ENCODE measurements at places on chromosomes 6 and 20.

DNA sequence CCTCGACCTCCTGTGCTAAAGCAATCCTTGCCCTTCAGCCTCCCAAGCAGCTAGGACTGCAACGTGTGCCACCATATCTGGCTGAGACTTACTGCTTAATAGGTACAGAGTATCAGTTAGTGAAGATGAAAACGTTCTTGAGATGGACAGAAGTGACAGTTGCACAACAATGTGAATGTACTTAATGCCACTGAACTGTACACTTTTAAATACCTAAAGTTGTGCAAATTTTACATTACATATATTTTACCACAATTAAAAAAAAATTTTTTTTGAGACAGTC is 25.9 kb downstream of the NUDT3 start:
- no peak for DNase-seq

GRCh38 chr6:15427331-15428070 is 181.6 kb downstream of the JARID2 start:
- no peak for DNase-seq

DNA sequence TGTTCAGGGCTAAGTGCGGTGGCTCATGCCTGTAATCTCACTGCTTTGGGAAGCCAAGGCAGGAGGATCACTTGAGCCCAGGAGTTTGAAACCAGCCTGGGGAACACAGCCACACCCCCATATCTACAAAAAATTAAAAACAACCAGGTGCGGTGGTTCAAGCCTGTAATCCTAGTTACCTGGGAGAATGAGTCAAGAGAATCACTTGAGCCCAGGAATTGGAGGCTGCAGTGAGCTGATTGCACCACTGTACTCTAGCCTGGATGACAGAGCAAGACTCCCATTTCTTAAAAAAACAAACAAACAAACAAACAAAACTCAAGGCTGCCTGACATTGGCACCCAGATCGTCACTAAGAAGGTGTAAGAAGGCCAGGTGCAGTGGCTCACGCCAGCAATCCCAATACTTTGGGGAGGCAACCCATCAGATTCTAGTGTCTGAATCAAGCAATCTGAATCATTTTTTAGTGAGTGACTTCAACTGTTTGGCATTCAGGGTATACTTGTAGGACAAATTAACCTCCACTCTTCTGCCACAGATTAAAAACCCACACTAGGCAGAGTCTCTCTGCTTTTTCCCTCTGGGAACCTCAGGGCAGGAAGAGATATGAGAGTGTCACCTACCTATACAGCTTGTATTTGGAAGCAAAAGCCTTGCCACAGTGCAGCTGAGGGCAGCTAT is 6.1 kb downstream of the PLAGL2 start:
- DNase-seq = no peak

- no peak for DNase-seq
Observed at GRCh38 chr20:16476032-16476431, 97.2 kb downstream of the KIF16B start.

- no peak for DNase-seq
Observed at GRCh38 chr6:41406728-41407489, 71.5 kb downstream of the NCR2 start.

GRCh38 chr6:97427648-97428047 is 144.6 kb upstream of the MMS22L start:
- no peak for DNase-seq

- no peak for DNase-seq
Observed at GRCh38 chr6:158080849-158081656, 87.0 kb downstream of the SERAC1 start.

GRCh38 chr20:59063358-59064213 is 21.0 kb upstream of the PRELID3B start:
- no peak for DNase-seq

- no peak for DNase-seq
Observed at GRCh38 chr6:16431106-16431505, 192.7 kb downstream of the GMPR start.

GRCh38 chr20:44660581-44660980 is 9.1 kb upstream of the ADA start:
- DNase-seq = no peak

GRCh38 chr6:99080191-99080590 is 132.4 kb upstream of the FBXL4 start:
- DNase-seq = no peak

DNA sequence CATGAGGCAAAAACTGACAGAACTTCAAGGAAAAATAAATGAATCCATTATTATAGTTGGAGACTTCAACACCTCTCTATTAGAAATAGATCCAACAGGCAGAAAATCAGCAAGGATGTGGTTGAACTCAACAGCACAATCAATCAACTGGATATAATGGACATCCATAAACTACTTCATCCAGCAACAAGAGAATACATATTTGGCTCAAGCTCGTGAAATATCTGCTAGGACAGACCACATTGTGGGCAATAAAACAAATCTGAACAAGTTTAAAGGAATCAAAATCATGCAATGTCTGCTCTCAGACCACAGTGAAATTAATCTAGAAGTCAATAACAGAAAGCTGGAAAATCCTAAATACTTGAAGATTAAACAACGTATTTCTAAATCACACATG is 362.6 kb downstream of the CD109 start:
- no peak for DNase-seq

DNA sequence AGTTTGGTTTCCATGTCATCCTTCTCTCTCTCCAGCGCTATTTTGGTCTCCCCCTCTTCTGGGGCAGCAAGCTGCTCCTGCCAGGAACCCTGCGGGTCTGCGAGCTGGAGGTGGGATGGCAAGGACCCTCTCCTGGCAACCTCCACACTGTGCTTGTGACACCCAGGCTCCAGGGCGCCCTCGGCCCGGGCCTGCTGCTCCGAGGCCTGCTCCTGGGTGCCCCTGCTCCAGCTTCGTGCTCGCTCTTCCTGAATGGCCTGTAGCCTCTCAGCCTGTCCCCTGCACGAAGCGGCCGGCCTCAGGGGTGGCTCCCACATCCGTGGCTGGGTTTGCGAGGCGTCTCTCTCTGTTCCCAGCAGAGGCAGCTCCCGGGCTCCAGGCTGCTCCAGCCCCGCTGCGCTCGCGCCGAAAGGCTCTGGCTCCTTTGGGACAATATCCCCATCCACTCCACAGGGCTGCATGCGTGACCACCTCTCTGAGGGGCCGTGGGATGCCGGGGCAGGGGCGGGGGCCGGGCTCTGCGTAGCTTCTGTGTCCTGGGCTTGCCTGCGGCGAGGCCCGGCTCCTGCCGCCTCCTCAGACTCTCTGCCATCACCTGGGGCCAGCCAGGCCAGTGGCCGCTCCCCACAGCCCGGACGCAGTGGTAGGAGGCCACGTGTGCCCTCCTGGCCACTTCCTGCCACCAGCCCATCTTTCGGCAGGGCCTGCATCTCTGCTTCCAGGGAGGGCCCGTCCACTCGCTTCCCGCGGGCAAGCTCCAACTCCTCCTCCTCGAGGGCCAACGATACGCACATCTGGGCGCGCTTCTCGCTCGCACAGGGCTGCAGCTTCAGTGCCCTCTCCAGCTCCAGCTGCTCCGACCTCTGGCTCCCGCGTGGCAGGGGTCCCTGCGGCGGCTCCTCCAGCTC is 68.9 kb downstream of the GINS1 start:
- DNase-seq = no peak

GRCh38 chr6:45272626-45273025 is 55.5 kb upstream of the RUNX2 start:
- DNase-seq = no peak

GRCh38 chr6:140988780-140989179 is 1143.9 kb upstream of the GJE1 start:
- DNase-seq = no peak

DNA sequence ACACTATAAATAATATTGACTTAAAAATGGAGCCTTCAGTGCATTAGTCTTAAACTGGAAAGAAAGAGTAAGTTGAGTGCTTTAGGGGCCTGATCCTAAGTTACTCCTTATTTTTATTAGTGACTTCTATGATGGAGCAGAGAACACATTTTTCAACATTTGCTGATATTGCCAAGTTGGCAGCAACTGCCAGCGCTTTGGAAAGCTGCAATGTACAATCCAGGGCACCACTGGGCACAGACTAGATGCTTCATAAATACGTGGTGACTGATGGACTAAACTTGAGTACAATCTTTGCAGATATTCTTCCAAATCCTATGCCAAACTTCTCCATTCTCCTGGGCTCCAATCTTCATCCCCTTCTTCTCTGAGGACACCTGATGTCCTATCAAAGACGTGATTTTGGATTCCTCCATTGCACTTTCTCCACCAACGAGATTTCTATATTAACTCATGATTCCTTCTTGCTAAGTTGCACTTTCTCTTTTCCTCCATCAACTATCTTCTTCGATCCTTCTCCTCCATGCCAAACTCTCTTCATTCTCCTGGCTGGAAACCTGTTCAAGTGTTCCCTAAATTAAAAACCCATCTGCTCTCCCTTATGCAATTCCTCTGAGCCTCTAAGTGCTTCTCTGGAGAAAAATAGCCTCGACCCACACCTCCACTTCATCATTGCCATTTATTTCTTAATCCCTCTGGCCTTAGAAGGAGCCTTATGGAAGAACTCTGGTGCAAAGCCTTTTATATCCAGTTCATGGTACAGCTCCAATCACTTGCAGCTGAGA is 28.5 kb upstream of the PAK5 start:
- DNase-seq = no peak

- no peak for DNase-seq
Observed at GRCh38 chr20:57960803-57961575, 251.2 kb upstream of the PMEPA1 start.

GRCh38 chr6:136582711-136583471 is 32.7 kb upstream of the MAP7 start:
- DNase-seq = no peak

DNA sequence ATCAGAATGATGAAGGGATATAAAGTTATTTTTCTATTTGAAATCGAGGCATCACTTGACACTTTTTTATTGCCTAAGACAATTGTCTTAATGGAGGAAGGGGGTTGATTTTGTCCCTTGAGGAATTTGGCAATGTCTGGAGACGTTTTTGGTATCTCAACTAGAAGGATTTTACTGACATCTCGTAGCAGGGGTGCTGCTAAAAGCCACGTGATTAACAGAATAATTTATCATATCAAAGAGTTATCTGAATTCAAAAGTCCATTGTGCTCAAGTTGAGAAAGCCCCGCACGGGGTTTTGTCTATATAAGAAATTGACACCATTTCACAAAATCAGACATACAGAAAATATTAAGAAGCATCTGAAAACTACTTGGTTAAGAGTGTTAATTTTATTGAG is 1.5 kb upstream of the TAAR6 start:
- no peak for DNase-seq

GRCh38 chr6:8953310-8953709 is 518.0 kb upstream of the SLC35B3 start:
- DNase-seq = no peak

GRCh38 chr6:146949425-146949824 is 254.8 kb upstream of the STXBP5 start:
- no peak for DNase-seq

GRCh38 chr6:4185846-4186245 is 50.5 kb upstream of the ECI2 start:
- DNase-seq = no peak

DNA sequence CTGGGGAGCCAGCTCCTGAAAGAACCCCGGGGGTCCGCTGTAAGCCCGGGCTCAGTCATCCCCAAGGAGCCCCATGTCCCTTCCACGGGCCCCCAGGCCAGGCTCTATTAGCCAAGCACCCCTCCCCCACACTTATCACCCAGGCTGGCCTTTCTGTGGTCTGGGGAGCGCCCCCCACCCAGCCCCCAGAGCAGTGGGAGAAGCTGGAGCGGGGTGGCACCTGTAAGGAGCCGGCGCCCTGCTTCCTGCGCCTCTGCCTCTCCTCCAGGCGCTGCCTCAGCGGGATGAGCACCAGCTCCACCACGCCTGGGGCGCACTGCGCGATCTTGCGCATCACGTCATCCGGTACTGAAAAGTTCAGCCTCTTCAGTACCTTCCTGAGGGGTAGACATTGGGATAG is 2.3 kb downstream of the SPEF1 start:
- DNase-seq = no peak

DNA sequence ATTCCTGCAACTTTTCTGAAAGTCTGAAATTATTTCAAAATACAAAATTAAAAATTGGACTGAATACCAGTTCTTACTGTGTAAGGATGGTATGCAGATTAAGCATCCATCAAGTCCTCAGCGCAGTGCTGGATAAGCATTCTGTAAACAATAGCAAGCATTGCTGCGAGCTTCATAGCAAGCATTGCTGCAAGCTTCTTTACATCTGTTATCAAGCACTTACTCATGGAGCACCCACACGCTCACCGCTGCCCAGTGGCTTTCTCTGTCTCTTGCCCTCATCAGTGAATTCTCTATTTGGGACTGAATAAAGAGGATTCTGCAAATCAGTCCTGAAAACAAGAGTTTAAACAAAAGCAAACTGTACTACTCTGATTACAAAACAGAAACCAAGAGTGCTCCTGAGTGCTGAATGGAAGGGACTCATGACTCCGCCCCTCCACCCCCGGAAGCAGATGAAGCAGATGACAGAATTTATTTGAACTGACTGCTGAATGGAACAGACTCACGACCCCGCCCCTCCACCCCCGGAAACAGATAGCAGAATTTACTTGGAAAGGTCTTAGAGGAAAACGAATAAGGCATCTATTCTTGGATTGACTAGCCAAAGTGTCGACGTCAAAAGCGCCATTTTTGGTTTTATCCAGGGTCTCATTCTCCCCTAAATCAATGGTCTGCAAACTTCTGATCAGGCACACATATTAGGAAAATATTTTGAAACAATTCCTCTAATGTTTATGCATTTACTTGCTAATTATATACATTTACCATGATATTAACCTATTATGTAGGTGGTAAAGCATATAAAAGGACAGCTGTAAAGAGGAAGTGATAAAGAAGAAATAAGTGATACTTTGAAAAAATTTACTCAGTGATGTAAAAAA is 22.1 kb upstream of the EYA2 start:
- DNase-seq = no peak

DNA sequence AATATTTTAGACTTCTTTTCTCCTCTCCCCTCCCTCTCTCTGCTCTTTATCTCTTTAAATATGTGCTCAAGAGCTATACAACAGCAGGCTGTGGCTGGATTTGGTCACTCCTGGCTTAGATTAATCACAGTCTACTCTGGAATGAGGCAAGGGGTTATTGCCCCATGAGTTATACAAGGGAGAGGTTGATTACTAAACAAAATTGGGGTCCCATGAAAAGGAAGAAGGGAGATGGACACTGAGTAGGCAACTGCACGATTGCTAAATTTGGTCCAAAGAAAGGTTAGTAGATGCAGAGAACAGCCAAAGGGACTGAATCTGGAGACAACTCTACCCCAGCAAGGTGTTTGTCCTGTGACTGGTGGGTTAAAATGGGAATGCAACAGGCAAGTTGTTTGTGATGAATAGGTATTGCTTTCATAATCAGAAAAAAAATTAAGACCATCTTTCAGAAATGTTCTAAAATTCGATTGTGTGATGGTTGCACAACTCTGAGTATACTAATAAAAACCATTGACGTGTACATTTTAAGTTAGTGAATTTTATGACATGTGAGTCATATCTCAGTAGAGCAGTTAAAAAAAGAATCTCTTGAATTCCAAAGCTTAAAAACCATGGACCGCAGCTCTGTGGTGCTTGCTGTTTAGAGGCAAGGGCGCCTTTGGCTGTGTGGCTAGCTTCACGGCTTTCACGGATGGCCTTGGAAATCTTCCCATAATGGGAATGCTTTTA is 57.1 kb downstream of the KIZ start:
- no peak for DNase-seq

- no peak for DNase-seq
Observed at GRCh38 chr20:531608-532007, 12.0 kb downstream of the CSNK2A1 start.
